Bone marrow (tissue), 2 donors: ENCODE measurements at places on chromosomes 7 and 10.

- no peak for DNase-seq
Measured at GRCh38 chr10:59036311-59037017, 140.0 kb upstream of the PHYHIPL start.

- no peak for DNase-seq
Measured at GRCh38 chr10:102059987-102060386, 4.0 kb upstream of the ARMH3 start.

DNA sequence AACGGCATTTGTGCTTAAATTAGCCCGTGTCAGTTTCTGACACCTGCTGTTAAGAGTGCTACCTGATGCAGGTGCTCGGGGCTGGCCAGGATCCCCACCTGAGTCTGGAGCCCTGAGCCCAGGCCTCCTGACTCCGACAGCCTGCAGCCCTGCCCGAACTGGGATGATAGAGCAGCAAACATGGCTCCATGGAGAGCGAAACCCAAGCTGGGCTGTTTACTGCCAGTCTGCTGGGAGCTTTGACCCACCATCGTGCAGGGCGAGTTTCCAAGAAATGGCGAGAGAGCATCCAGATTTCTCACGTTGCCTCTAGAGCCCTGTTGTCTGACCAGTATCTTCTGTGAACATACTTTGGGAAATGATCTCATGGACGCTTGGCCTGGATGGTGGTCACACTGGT, 66.2 kb downstream of the MGMT start:
- DNase-seq = no peak

- DNase-seq = no peak
Measured at GRCh38 chr10:56269181-56269580, 91.9 kb downstream of the ZWINT start.
